Kidney capillary endothelial cell (primary cell): ENCODE measurements at places on chromosomes 16 and 17.

DNA sequence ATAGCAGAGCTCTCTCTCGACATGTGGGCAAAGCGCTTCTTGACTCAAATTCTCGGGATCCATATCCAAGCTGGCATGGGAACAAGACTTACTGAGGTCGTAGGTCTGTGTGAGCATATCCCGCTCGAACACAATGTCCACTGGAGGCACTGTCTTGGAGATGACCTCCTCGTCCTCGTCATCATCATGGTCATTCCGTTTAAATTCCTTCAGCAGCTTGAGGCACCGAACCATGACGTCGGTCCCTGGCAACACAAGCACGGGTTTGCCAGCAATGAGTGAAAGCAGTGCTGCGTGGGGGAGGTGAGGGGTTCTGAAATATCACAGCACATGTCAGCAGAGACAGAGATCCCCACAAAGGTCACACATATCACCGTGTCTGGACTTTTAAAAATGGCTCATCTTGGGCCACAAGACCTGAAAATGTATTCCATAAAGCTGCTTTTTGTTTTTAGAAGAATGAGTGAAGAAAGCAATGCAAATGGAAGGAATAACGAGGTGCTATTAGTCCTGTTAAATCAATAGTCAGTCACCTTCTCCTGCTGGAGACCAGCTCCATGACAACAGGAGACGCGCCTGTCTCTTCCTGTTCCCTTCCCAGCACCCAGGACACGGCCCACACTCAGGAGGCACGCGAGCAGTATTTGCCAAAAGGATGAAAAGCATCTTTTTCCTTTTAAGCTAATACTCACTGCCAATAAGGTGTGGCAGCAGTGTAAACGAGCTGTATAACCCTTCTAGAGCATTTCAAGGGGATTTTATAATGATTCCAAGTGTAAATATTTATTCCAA, 37.9 kb downstream of the GTF3C1 start:
- no peak for DNase-seq

GRCh38 chr17:6240601-6241000, 170.4 kb downstream of the WSCD1 start:
- no peak for DNase-seq

- no peak for DNase-seq
These were observed 13.2 kb upstream of the SLC12A3 start for GRCh38 chr16:56851671-56852400.

- no peak for DNase-seq
These were observed 48.9 kb downstream of the GTF3C1 start for GRCh38 chr16:27500801-27501200.
